ENCODE measurements at places on chromosomes 1 and 21.

- no peak overlapping the region for H3K4me3 ChIP-seq
- no peaks in the 10 kb centered on the region for H3K27me3 ChIP-seq
- H3K36me3 ChIP-seq: peaks cover 85% of the 10 kb centered on the region
- H3K27ac ChIP-seq: no peak overlapping the region
Measured at GRCh38 chr1:19138331-19138730, 71.7 kb downstream of the UBR4 start.

DNA sequence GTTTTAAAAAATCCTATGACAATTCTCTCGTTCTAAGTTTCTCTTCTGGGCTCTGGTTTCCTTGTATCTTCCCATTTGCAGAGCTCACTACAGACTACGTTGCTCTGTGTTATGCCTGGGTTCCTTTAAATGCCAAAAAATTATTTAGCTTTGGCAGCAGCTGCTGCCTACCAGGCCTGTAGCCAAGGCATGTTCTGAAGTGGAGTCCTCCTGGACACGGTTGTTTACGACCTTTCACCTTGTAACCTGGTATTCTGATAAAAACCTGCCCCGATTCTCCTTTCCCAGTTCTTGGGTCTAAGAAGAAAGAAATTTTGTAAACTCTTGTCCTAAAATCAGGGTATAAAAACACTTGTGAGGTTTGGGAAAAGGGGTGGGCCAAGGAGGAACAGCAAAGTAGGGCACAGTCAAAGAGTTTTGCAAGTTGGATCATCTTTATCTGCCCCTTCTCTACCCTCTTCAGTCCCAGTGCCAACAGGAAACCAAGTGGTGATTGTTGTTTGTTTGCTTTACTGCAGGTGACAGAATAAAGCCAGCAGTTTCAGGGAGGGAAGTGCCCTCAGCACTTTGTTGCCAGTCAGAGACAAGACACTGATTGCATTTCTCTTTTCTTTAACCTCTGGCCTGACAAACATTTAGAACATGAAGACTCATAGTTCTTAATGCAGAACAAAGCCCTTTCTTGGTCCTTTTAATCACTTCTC, 3.1 kb upstream of the TXNIP start:
- H3K36me3 ChIP-seq: peaks cover 14% of the 10 kb centered on the region
- no peak overlapping the region for H3K4me3 ChIP-seq
- H3K27me3 ChIP-seq: no peaks in the 10 kb centered on the region
- H3K4me1 ChIP-seq: peaks cover 10% of the 10 kb centered on the region
- no peak overlapping the region for H3K27ac ChIP-seq

DNA sequence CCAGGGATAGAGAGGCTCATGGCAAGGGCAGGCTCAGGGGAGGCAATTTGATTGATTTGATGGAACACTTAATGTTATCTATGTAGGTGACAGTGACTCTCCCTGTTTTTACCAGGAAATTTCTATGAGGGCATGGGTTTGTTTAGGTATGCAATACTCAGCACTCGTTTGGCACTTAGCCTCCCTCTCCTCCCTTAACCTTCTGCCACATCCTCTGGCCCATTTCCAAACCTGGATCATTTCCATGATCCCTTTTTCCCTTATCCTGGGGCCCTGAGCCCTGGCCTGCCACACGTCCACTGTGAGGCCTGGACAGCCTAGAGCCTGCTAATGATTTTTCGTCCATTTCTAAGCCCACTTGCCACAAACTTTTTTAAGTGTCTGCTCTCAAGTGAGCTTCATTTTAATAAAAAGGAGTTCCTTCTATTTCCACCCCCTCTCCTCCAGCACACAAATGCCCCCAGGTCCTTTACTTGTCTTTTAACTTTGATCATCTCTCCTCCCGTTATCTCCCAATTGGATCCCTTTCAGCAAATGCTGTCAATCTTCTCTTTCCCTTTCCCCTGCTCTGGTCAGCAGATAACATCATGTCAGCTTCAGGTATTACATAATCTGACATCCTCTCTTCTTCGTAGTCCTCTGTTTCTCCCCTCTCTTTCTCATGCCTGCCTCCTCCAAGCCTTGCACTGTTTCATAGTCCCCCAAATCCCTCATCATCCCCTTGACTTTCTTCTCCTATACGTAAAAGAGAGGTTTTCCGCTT, 37.8 kb upstream of the GADD45A start:
- no peaks in the 10 kb centered on the region for H3K27me3 ChIP-seq
- DNase-seq: no peak
- no peaks in the 10 kb centered on the region for H3K36me3 ChIP-seq

- H3K27me3 ChIP-seq: no peaks in the 10 kb centered on the region
- DNase-seq: peak; percentile 98
- peaks cover 3% of the 10 kb centered on the region for H3K36me3 ChIP-seq
- no peak overlapping the region for H3K4me3 ChIP-seq
- peak overlapping the region; percentile 93 for H3K27ac ChIP-seq
- H3K4me1 ChIP-seq: peaks cover 44% of the 10 kb centered on the region
Measured at GRCh38 chr1:18922319-18922726, 20.0 kb upstream of the ALDH4A1 start.

- no peaks in the 10 kb centered on the region for H3K27me3 ChIP-seq
- H3K36me3 ChIP-seq: no peaks in the 10 kb centered on the region
- no peak overlapping the region for H3K27ac ChIP-seq
- DNase-seq: no peak
- no peak overlapping the region for H3K4me3 ChIP-seq
- H3K4me1 ChIP-seq: no peaks in the 10 kb centered on the region
Measured at GRCh38 chr1:15076807-15077206, 76.7 kb upstream of the TMEM51 start.

DNA sequence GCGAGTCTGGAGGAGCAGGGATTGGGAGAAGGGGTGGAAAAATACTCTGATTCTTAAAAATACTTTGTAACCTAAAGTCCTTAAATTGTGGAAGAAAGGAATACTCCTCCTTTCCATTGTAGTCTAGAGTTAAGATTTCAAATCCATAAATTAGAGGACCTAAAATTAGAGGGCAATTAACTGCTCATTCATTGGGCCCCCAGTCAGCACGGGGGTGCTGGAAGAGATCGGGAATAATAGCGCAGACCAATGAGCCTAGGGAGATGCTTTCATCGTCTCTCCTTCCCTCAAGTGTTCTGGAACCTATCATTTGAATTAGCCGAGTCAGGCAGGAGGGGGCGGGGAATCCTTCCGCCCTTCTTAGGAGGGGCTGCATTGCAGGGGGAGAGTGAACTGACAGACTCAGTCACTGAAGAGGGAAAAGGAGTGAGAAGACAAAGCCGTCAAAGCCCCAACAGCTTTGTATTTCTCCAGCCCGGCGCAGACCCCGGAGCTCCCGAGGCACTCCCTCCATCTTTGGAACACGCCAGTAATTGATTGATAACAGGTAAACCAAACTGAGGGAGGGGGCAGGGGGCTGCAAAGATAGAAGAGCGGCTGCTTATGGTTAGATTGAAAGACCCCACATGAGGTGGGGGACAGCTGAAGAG, at the start of gene MLLT11:
Gene MLLT11, plus strand, starts transcription at position 391 of the 650 bp plus-strand sequence. CDS start 6,828 bp downstream, outside the sequence.
- DNase-seq: peak; percentile 88
- H3K4me1 ChIP-seq: peaks cover 43% of the 10 kb centered on the region
- H3K27ac ChIP-seq: peak within 1 kb of the TSS; percentile 94
- H3K36me3 ChIP-seq: peaks cover 19% of the 10 kb centered on the region
- no peaks in the 10 kb centered on the region for H3K27me3 ChIP-seq
- peak within 1 kb of the TSS; percentile 98 for H3K4me3 ChIP-seq

- H3K4me1 ChIP-seq: no peaks in the 10 kb centered on the region
- H3K27ac ChIP-seq: no peak overlapping the region
- H3K36me3 ChIP-seq: peaks cover 29% of the 10 kb centered on the region
- DNase-seq: no peak
Measured at GRCh38 chr1:229447809-229448252, 13.9 kb upstream of the ACTA1 start.

GRCh38 chr1:22635436-22635835, 992 bp upstream of the C1QA start:
- H3K27ac ChIP-seq: no peak overlapping the region
- H3K4me1 ChIP-seq: no peaks in the 10 kb centered on the region
- no peak overlapping the region for H3K4me3 ChIP-seq
- no peaks in the 10 kb centered on the region for H3K36me3 ChIP-seq

- H3K27ac ChIP-seq: no peak overlapping the region
- H3K36me3 ChIP-seq: no peaks in the 10 kb centered on the region
- no peak overlapping the region for H3K4me3 ChIP-seq
- H3K27me3 ChIP-seq: peaks cover 13% of the 10 kb centered on the region
- H3K4me1 ChIP-seq: no peaks in the 10 kb centered on the region
Measured at GRCh38 chr1:1956101-1956500, 37.0 kb upstream of the TMEM52 start.

DNA sequence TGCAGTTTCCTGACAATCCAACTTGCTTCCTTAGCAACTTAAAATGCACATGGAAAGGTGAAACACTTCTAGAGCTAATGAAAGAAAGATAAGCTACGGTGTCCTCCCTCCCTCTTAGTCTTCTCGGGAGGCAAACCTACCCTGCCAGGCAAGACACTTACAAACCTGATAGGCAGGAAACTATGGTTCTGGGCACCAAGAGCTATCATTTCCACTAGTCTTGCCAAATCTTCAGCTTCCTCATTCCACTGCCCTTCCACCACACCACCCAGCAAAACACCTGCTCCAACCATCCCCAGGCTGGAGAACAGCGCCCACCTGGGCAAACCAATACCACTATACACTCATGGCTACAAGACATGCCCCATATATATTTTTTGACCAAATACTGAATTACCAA, 15.2 kb downstream of the NDC1 start:
- H3K27me3 ChIP-seq: no peaks in the 10 kb centered on the region
- no peak overlapping the region for H3K27ac ChIP-seq
- H3K4me3 ChIP-seq: no peak overlapping the region
- DNase-seq: no peak
- H3K36me3 ChIP-seq: peaks cover 8% of the 10 kb centered on the region
- no peaks in the 10 kb centered on the region for H3K4me1 ChIP-seq

DNA sequence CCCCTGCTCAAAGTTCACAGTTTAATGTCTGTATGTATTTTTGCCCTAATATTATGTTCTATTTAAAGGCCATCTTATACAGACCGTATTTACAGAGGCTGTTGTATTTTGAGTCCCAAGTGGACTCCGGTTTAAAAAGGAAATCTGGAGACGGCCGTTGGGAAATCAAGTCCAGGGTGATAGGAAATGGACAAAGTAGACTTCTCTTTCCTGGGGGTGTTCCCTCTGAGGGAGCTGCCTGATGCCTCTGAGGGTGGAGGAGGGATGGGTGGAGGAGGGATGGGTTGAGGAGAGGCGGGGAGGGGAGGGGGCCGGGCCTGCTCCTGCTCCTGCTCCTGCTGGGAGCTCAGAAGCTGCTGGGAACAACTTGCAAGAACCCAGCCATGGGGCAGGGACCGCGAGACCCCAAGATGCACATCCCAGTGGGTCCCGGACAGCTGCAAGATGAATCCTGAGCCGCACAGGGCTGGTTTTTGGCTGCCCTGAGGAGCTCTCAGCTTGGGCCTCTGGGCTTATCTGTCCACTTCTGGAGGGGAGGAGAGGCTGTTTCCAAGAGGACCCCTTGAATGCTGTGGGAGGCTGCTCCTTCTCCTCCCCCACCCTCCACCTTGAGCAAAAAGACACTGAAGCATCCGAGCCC, 12.0 kb upstream of the ACTL8 start:
- H3K27ac ChIP-seq: no peak overlapping the region
- H3K27me3 ChIP-seq: peaks cover 8% of the 10 kb centered on the region
- no peaks in the 10 kb centered on the region for H3K4me1 ChIP-seq
- no peaks in the 10 kb centered on the region for H3K36me3 ChIP-seq
- peak; percentile 59 for DNase-seq

- H3K4me3 ChIP-seq: peak overlapping the region; percentile 72
- peaks cover 5% of the 10 kb centered on the region for H3K36me3 ChIP-seq
- H3K27me3 ChIP-seq: no peaks in the 10 kb centered on the region
- peak; percentile 91 for DNase-seq
- peak overlapping the region; percentile 60 for H3K27ac ChIP-seq
Measured at GRCh38 chr1:150235294-150235851, 539 bp downstream of the ANP32E start.

DNA sequence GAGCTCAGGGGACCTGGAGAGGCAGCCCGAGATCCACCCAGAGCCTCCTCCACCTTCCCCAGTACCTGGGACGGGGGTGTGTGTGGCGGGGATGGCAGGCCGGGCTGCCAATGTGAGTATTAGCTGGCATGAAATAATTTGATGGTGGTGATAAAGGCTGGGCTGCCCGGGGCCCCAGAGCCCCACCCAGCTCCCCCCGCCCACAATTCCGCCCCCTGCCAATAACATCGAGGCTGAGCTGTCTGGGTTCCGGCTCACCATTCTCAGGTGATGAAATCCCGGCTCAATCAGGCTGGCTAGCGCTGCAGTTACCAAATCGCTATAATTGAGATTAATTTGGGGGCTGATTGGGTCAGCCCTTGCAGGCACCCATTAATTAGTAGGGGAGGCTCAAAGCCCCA, 103.8 kb upstream of the CASZ1 start:
- H3K27ac ChIP-seq: no peak overlapping the region
- no peak overlapping the region for H3K4me3 ChIP-seq
- H3K36me3 ChIP-seq: no peaks in the 10 kb centered on the region
- DNase-seq: peak; percentile 50
- H3K4me1 ChIP-seq: peaks cover 33% of the 10 kb centered on the region
- no peaks in the 10 kb centered on the region for H3K27me3 ChIP-seq

DNA sequence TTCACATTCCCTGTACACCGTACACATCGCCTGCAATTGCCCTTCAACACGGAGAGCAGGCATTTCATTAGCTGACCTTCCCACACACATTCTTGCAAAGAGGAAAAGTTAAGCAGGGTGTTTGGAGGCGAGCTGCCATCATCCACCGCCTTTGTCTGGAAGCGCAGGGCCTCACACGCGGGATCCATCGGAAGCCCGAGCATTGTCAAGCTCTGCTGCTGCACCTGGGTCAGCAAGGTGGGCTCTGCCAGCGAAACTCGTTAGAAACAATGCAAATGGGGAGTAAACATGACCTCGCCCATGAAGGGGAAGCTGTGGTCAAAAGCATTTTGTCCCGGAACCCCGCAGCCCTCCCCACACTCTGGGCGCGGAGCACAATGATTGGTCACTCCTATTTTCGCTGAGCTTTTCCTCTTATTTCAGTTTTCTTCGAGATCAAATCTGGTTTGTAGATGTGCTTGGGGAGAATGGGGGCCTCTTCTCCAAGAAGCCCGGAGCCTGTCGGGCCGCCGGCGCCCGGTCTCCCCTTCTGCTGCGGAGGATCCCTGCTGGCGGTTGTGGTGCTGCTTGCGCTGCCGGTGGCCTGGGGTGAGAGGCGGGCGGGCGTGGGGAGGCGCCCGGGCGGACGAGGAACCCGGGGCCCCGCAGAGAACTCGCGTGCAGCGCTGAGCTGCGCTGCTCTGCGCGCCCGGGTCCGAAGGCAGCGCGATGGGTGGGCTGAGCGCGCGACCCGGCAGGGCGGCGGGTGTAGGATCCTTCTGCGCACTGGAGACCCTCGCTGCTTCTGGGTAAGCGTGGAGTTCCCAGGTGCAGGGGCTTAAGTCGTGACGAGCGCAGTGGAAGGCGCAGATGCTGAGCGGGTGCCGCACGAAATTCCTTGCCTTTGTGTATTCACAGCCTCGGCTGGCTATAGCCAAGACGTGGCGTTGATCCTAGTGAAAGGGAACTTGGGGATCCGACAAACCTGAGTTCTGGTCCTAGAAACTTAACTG, at the start of gene CR1:
Gene CR1, plus strand, starts transcription at position 357 of the 992 bp plus-strand sequence. Its CDS starts 111 bp downstream, at position 468.
- H3K4me3 ChIP-seq: no peak within 1 kb of the TSS
- DNase-seq: peak; percentile 23
- no peaks in the 10 kb centered on the region for H3K4me1 ChIP-seq
- H3K36me3 ChIP-seq: no peaks in the 10 kb centered on the region
- no peak within 1 kb of the TSS for H3K27ac ChIP-seq

Measured in osteoblast (primary cell).